ENCODE measurements at places on chromosomes 2 and 18. TPM values are rescaled to one million over a fixed set of nuclear protein-coding genes. Genes with fewer than 3 reads are reported as not detected.

DNA sequence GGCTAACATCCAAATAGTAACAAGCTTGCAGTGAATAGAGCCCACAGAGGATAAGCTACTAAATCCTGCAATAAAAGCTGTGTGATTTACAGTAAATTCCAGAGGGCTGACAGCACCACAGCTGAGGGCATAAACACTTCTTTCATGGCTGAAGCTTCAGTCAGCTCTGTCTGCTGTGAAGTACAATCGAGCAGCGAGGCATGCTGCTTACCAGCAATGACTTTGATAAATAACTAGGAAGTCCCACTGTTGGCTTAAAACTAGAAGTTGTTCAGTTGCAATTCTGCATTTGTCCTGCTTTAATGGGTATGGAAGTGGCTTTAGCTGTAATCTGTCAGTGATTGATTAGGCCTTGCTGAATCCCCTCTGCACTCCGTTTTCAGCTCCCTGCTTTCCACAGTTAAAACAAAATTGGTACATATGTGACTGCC, 65.2 kb upstream of the FIGN start:
- no peak for DNase-seq

GRCh38 chr2:45178359-45178758, 169.1 kb upstream of the SIX2 start:
- no peak for DNase-seq

GRCh38 chr2:192978395-192978794, 783.7 kb upstream of the TMEFF2 start:
- DNase-seq, result no peak

DNA sequence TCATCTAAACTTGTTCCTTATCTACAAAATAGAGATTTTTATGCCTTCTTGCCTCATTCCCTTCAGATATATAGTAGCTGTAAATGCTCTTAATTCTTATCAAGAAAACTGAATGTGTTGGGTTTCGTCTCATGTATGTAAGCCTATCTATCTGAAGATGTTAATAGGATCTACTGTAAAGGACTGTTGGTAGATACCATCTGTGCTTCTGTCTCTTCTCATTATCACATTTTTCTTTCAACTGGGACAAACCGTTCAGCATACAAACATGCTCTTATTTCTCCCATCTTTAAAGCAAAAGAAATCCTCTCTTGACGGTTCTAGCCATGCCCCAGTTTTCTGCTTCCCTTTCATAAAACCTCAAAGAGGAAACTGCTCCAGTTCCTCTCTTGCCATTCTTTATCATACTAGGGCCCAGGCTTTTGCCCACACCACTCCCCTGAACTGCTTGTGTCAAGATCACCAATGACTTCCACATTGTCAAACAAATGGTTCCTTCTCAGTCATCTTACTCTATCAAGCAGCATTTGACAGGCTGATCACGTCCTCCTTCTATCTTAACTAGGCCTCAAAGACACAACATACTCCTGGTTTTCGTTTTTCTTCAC, 88.7 kb downstream of the ARHGEF33 start:
- no peak for DNase-seq

GRCh38 chr2:229715895-229716507, 1.6 kb upstream of the DNER start:
- DNase-seq, result no peak

DNA sequence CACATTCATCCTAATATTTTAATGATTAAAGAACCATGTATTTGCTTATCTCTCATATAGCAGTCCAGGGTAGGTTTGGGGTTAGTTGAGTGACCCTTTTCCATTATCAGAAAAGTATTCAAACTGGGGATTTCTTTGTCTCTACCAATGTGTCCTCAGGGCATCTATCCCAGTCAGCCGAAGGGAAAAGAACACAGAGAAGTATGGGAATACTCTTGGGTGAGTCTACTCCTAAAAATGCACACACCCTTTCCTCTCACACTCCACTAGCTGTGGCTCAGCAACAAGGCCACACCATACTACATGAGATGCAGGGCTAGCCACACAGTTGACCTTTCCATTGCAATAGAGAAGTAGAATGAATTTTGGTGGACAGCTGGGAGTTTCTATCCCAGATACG, 114.3 kb downstream of the NXPH2 start:
- DNase-seq, result no peak

- no peak for DNase-seq
Observed at GRCh38 chr2:230502593-230502992, 86.6 kb downstream of the SP100 start.

Gene SLC23A3
- total RNA-seq, result 7.6 TPM

Gene COLEC12
- 4.7 TPM for total RNA-seq

Gene PTCD3
- total RNA-seq, result 89.3 TPM

Gene ITGAV
- total RNA-seq, result 41.0 TPM

Data from mucosa of descending colon (tissue), 3 donors.